ENCODE measurements at places on chromosomes 3 and 15.

- DNase-seq, result no peak
Measured at GRCh38 chr3:11580645-11581044, 63.1 kb downstream of the VGLL4 start.

- DNase-seq, result no peak
Measured at GRCh38 chr3:129645286-129645685, 38.8 kb upstream of the PLXND1 start.

GRCh38 chr3:169122416-169122815 is 541.1 kb downstream of the MECOM start:
- DNase-seq, result no peak

DNA sequence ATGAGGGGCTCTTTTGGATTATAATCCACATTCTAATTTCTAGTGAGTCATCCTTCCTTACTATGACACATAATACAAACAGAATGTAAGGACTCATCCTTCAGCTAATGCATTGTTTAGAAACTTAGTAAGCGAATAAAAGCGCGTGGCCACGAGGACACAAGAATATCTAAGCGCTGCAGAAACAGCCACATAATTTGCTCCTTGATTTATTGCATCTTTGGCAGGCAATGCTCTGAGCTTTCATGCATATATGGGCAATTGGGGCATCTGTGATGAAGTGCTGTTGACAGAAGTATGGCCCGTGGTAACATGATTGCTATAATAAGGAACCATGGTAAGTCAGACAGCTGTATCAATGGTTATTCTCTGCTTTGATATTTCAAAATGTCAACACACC is 191.3 kb upstream of the ZNF385D start:
- peak; percentile 16 for DNase-seq

DNA sequence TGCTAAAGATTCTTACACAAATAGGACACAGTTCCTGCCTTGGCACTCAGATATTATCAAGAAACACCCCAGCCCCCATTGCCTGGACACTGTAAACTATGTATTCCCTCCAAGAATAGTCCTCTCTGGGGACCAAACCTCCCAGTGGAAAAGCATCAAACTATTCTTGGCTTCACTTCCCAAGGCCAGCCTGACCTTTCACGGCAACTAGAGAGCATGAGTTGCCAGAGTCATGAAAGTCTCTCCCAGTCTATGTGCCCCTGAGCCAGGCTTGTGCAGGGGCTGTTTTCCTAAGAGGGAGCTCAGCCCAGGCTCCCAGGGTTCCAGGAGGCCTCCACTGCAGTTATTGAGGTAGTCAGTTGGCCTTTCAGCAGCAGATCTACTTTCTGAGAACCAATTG is 251.9 kb upstream of the TGFBR2 start:
- DNase-seq, result no peak

DNA sequence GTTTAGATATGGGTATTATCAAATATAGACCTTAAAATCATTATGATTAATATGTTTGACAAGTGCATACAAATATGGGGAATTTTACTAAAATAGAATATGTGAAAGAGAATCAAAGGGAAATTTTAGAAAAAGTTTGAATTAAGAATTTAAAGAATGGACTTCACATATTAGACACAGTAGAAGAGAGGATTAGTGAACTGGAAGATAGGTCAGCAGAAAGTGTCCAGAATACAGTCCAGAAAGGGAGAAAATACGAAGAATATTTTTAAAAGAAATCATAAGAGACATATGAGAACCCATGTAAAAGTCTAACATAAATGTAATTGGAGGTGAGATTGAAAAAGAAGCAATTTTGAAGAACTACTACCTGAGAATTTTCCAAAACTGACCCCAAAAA is 139.9 kb downstream of the DTWD1 start:
- DNase-seq, result no peak

DNA sequence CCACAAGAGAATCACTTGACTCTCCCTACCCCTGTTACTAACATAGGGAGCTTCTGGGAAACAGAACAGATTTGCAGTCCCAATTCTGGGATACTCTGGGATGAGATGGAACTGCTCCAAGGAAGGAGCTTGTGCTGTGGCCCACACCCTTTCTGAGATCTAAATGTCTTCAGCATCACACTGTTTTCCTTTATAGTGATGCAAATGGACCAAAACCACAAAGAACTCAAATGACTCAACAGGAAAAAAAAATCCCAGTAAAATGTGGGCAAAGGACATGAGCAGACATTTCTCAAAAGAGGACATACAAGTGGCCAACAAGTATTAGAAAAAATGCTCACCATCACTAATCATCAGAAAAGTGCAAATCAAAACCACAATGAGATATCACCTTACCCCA is 155.6 kb downstream of the NECTIN3 start:
- DNase-seq, result no peak

DNA sequence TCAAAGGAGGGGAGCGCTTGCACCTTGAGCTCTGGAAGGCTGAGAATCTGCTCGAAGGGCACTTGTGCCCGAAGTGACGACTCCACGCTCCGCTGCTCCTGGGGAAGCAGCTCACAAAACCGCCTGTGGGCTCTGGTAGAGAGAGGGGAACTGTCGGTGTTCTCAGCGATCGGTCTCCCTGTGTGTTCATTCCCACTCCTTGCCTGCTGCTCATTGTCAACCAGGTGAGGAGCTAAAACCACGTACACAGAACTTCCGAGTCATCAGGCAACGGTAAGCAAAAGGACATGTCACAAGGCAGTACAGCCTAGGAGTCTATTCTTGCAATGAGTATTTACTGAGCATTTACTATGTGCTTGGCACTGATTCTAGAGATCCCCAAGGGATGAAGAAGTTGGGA is 1.5 kb downstream of the CIB1 start:
- no peak for DNase-seq

GRCh38 chr3:135784557-135784956 is 181.0 kb upstream of the PPP2R3A start:
- DNase-seq, result no peak

DNA sequence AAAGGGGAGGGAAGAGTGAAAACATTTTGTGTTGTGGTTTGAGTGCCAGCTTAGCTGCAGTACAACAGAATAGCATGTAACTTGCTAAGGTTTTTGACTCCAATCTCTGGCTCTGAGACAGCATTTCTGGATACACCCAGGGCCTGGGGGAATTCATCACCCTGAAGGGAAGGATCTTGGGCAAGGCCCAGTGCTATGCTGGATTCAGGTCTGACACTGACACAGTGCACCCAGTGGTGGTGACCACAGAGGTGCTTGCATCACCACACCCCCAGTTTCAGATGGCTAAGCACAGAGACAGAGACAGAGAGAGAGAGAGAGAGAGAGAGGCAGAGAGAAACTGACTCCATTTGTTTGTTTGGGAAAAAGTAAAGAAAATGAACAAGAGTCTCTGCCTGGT is 74.1 kb upstream of the KBTBD8 start:
- DNase-seq, result no peak

DNA sequence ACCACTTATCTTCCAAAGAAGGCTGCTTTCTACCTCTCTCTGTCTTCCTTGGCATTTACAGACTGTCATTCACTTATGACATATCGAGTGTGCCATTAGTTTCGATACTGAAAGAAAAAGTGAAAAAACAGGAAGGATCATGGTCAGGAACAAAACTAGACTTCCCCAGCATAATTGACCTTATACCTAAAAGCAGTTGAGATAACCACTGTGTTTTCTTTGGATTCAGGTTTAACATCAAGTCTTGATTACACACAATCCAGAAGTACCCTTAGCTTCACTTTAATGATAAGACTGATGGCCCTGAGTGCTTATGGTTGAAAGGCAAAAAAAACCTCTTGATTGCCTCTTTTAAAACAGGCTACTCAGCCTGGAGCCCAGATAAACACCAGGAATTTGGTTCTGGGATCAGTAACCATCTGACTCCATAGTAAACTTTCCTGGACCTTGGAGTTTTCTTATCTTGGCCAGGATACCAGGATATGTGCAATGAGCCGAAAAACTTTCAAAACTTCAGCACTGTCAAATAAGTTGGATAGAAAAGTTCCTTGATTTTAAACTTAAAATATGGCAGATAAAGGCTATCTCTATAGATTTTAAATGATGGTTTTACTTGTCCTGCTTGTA is 5.0 kb upstream of the UACA start:
- no peak for DNase-seq

DNA sequence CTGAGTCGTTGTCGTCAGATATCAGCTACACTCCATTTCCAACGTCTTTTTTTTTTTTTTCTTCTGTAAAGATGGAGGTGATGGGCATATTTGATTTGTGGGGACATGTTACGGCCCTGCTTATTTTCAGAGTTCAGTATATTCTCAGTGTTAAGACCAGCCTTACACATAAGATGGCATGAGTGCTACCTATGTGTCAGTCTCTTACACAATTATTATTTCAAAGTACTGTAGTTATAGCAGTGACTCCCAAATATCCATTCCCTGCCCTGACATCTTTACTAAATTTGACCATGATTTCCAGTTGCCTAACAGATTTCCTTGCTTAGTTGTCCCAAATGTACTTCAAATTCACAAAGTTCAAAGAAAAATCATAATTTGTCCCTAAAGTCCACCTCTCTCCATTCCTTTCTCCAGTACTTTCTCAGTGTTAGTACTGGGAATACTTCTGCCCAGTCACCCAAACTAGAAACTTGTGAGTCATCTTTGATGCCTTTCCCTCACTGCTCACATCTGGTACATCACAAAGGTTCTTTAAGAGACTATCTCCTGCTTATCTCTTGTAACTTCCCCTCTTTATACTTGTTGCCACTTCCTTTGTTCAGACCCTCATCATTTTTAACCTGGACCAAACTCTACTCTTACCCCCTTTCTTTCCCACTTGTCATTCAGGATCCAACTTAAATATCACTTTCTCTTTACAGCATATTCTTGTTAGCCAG is 67.0 kb downstream of the ZNF609 start:
- DNase-seq, result no peak

DNA sequence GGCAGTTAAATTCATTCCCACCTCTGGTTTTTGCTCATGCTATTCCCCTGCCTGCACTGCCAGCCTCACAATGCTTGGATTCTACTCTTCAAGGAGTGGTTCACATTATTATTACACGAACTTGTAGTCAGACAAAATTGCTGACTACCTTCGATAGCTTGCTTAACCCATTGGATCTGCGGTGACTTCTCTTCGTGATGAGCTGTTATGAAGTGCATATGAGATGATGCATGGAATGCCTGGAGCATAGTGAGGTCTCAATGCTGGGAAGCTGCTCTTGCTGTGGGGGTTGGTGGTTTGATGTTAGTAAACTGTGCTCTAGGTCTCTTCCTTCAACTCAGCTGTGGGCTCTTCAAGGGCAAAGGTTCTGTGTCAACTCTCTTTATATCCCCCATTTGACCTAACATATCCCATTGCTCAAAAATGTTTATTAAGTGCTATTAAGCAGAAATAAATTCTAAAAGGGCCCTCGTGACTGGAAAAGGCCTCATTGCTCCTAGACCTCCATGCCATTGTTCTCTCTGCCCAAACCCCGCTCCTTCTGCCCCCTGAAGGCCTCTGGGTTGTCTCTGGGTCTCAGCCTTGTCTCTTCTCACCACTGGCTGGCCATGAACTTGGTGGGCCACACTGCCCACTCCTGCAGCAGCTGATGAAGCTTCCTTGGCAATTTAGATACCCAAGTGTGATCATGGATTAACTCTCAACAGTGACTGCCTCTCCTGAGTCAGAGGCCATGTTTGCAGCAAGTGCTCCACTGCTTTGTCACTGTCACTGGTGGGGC is 4.5 kb upstream of the SLCO2A1 start:
- no peak for DNase-seq

DNA sequence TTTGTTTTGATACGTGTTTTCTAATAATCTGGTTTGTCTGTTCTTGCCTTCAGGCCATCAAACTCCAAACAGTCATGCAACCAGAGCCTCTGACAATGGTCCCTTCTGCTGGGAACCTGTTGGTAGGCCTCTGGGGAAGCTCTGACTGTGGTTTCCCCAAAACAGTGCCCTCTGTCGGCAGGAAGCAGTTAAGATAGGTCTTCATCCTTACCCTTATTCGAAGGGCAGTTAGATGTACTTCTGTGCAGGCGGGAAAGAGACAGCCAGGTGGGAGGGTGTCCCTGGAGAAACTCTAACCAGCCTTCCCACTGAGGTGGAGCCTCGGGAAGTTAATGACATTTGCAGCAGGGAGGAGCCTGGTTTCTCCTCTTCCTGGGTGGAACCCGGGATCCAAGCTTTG is 81.6 kb upstream of the CHMP2B start:
- DNase-seq, result no peak

GRCh38 chr3:195458316-195458717 is 15.5 kb upstream of the ACAP2 start:
- no peak for DNase-seq

DNA sequence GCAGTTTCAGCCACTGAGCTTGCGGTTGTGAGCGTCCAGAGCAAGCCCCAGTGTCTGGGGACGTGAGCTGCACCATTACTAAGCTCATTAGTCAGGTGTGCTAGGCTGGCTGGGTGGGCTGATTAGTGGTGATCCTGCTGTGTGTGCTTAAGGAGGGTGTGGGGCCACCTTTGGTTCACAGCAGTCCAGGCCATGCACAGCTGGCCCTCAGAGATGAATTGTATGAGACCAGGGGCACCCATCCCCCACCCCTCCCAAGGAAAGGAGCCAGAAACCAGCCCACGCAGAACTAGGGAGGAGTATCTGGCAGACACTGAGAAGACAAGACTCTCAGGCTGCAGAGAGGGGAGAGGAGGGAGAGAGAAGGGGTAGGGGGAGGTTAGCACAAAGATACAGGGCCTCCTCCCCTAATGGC is 3.8 kb downstream of the TYRO3 start:
- DNase-seq, result no peak

DNA sequence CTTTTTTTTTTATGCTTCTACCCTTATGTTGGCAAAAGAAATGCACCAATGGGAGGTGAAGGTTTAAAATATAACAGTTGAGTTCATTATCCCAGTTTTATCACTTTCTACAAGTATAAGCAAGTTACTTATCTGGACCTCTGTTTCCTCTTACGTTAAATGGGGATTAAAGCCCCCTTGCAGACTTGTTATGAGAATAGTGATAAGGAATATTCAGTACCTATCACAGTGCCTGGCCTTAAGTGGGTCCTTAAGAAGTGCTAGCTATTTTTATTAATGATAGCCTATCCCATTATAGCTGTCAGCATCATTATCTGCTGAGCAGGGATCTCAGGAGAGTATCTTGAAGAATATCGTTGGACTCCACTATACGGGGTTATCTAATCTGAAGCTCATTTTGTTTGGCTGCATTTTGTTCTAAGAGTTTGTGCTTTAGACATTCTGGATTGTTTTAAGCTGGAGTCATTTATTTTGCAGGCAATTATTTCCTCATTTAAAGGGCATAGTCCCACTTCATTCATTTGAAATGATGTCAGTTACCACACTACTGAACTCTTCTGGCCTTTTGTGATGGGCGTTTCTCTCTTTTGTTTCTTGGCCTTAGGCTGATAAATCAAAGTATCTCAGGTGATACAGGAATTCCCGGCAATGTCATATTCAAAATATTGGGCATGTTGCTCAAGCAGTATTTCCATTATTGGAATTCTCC is 28.8 kb downstream of the RAB8B start:
- DNase-seq, result no peak

GRCh38 chr3:14583548-14584091 is 43.5 kb upstream of the GRIP2 start:
- DNase-seq, result no peak

GRCh38 chr3:136476280-136476679 is 226.1 kb downstream of the PCCB start:
- DNase-seq, result no peak

GRCh38 chr15:83866692-83867091 is 212.8 kb downstream of the ADAMTSL3 start:
- DNase-seq, result no peak
